ENCODE measurements at places on chromosomes 4 and X.
A peak's percentile ranks its signal among the peaks of the same experiment; 100 is the strongest.

DNA sequence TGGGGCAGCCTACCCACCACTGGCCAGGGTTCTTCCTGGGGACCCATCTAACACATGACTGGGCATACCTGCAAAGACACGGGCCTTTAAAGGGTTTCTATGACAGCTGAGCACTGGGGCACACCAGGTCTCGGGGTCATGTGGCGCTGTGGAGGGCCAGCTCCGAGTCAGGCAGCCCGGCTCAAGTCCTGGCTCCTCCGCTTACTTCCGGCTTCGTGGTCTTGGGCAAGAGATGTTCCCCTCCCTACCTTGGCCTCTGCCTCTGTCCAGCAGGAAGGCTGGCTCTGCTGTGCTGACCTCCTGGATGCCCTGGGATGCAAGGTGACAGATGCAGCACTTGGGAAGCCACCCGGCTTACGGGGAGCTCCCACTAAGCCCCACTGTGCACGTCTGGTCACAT, 37.6 kb downstream of the HTRA3 start:
- DNase-seq = no peak

DNA sequence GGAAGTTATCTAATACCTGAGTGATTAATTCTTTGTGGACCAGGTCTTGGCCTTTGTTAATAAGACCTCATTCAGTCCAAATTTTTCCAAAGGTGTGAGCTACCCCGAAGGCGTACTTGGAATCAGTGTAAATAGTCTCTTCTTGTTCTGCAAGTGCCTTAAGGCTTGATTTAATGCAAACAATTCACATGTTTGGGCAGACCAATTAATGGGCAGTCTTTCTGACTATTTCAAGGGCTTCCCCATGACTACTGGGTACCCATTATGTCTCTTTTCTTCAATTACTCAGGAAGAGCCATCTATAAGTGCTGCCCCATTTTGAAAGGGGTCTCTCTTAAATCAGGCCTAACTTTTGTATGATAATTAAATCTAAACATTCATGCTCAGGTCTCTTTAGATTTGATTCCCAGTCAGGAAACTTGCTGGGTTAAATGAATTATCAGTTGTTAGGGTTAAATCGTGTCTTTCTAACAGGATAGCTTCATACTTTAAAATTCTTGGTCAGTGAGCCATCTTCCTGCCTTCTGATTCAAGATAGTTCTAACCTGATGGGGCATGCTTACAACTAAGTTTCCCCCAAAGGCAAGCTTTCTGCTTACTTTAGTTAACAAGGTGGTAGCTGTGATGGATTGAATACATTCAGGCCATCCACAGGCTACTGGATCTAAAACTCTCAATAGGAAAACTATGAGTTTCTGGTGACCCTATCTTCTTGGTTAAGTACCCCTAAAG, 179.6 kb downstream of the CCNG2 start:
- DNase-seq = no peak

DNA sequence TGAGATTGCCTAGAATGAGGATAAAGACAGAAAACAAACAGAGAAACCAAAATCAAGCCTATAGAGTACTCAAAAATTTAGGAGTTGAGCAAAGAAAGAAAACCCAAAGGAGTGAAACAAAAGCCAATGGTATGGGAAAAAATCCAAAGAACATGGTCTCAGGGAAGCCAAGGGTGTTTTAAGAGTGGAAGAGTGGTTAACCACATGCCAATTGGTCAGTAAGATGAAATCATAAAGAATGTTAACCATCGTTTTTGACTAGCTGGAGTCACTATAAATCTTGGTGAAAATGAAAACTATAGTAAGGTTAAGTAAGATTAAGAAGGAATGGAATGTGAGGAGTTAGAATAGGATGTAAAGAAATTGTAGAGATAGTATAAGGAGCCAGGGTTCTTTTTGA, 64.7 kb upstream of the RPL34 start:
- DNase-seq = no peak

GRCh38 chr4:147724468-147725201, 7.3 kb upstream of the ARHGAP10 start:
- DNase-seq = no peak

DNA sequence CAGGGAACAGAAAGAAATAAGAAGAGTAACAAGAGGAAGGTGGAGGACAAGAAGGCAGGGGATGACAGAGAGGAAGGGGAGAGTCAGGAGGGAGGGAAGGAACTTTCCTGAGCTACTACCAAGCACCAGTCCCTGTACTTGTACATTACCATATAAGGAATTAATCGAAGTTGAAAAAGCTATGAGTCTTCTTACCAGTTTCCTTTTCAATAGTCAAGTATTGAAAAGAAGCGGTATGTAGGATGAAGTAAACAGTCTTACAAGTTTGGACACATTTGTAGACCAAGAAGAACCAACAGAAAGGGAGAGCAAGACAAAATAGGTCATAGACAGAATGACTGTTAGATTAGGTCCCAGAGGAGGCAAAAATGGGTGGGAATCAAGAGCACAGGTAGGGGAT, 629.7 kb upstream of the DIPK2B start:
- no peak for DNase-seq

- DNase-seq = peak; percentile 65
Observed at GRCh38 chr4:9762823-9763475, 18.5 kb upstream of the DRD5 start.

GRCh38 chrX:13433298-13433605, 113.4 kb upstream of the ATXN3L start:
- no peak for DNase-seq

GRCh38 chrX:138794246-138794645, 82.7 kb upstream of the FGF13 start:
- no peak for DNase-seq

- no peak for DNase-seq
Observed at GRCh38 chrX:154719132-154719675, 31.7 kb downstream of the GAB3 start.

DNA sequence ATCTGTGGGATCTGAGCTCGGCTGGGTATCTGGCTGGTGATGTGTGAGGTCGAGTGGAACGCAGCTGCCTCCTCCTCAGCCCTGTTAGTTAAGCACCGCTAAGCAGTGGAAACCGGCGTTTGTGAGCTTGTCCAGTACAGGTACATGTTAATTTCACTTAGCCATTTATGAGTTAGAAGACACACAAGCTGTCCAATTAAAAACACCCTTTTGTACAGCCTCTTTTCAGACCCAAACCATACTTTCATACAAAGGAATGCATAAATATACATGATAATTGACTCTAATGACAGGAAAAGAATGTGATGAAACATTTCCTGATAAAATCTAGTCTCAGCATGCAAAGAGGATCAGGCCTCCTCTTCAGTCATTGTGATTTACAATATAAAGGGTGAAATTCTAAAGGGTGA, 163.6 kb upstream of the FAT1 start:
- no peak for DNase-seq

- no peak for DNase-seq
Observed at GRCh38 chrX:22889819-22890218, 109.9 kb upstream of the DDX53 start.

DNA sequence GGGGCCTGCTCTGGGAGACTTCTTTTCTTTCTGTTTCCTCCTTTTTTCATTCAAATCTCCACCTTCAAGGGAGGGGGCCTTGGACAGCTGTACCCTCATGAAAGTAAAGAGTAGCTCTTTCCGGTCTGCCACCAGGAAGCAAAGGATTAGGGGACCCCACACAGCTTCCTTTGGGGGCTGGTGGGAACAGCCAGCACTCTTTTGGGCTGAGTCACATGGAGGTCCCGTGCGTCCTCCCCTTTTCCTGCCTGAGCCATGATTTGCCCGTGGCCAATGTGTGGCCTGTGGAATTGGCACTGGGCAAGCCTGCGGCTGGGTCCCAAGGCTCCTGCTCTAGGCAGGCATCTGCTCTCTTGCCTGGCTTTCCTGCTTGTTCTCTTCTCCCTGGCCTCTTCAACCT, 65.5 kb downstream of the FHDC1 start:
- no peak for DNase-seq

DNA sequence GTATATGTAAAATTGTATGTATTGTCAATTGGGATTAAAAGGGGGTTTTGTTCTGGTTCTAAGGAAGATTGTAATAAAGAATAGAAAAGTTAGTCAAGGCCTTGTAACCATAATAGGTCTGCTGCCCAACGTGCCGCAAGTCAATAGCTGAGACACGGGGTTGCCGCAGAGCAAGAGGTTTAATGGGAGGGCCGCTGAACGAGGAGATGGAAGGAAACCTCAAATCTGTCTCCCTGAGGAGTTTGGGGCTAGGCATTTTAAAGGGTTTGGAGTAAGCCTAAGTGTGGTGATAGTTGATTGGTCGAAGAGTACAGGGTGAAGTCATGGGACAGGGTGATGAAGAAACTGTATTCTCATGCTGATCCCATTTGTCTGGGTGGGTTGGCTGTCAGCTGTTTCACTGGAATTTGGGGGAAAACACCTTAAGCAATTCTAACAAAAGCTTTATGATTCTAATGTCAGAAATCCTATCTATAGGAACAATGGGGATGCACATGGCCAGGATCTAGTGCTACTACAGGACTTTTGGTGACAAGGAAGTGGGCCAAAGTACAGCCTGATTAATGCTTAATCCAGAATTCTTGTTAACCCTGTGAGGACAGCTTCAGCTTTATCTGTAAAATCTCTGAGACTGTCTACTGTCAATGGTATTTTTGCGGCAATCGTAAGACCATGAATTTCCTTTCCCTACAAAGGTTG, 86.9 kb downstream of the RELL1 start:
- no peak for DNase-seq

GRCh38 chrX:57286507-57287251, at the start of gene FAAH2:
Gene FAAH2, plus strand, starts transcription at chrX:57286706. Its CDS starts 120 bp downstream, at chrX:57286826.
- DNase-seq = peak; percentile 45

GRCh38 chr4:101334963-101335572, 12.3 kb downstream of the PPP3CA start:
- DNase-seq = no peak

- DNase-seq = no peak
Observed at GRCh38 chr4:68344049-68344448, 5.8 kb downstream of the YTHDC1 start.

DNA sequence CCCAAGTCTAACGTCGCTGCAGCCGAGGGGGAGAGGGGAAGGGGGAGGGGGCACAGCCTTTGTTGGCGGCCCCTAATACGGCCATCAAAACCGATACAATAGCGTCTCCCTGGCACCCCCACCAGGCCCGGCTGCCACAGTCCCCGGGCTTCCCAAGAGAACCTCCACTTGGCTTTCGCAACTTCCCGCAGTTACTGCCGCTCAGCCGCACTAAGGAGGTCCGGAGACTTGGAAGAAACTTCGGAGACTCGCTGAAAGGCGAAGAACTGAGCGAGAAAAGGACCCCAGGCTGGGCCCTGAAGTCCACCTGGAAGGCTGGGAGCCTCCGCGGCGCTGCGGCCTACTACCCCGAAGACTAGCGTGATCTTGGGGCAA, 2.8 kb downstream of the NKX6-1 start:
- DNase-seq = peak; percentile 26

DNA sequence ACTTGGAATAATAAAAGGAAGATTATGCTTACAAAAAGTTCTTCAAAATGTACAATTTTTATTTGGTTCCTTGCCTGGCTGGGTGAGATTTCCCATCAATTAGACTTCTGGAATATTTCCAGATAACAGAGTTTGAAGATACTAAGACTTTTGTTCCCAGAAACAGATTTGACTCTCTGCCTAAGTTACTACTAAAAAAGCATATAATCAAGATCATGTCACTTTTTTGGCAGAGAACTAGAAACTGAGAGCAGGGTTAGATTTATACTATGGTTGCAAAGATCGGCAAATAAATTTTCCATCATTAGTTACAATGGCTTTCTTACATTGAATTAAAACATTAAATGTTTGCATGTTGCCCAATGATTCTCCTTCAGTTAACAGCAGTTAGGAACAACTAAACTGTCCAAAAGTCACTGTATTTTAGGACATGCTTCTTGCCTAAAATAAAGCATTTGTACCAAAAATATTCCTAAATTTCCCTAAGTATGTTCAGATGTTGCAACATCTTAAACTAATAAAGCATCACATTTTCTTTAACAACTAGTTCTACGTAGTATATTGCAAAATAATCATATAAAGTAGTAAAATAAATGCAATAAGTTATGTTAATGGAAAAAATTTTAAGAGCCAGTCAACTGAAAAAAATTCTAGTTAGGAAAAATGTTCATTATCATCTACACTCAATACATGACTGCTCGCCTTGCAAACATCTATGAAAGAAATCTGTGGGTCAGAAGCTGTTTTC, 73.0 kb downstream of the SEC24D start:
- DNase-seq = no peak

GRCh38 chrX:65731684-65732289, 64.3 kb downstream of the MSN start:
- DNase-seq = no peak

DNA sequence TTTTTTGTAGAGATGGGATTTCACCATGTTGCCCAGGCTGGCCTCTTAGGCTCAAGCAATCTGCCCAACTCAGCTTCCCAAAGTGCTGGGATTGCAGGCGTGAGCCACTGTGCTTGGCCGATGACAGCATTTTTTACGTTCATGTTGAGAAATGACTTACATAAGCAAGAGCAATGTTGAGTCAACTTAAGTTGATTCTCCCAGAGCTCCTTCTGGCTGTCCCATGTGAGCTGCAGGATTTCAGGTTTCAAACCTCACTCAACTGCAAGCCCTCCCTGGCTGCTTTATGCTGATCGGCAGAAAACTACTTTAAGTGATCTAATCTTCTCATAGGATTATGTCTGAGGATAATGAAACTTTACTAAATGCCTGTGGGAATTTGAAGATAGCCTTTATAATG, 86.8 kb downstream of the GC start:
- DNase-seq = no peak

- DNase-seq = peak; percentile 64
Observed at GRCh38 chr4:182449186-182449929, 206.2 kb downstream of the TENM3 start.

GRCh38 chr4:1210971-1211370, 38.0 kb downstream of the CTBP1 start:
- DNase-seq = no peak

DNA sequence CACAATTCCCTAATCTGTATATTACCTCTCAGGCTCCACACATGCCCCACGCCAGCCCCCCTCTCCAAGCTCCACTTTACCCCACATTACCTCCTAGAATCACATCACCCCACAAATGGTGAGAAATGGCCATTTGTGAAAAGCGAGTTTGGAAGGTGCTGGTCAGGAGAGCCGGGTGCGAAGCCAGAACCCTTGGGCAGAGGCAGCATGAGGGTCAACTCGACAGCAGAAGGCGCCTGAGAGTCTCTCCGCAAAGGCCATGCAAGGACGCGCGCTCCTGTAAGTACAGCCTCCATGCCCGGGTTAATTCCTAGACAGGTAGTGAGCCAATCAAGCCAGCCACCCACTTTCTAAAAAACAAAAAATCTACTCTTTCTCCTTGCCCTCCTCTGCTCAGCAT, 42.4 kb downstream of the RHOXF2 start:
- no peak for DNase-seq

GRCh38 chrX:65837875-65838549, 170.6 kb downstream of the MSN start:
- DNase-seq = no peak

DNA sequence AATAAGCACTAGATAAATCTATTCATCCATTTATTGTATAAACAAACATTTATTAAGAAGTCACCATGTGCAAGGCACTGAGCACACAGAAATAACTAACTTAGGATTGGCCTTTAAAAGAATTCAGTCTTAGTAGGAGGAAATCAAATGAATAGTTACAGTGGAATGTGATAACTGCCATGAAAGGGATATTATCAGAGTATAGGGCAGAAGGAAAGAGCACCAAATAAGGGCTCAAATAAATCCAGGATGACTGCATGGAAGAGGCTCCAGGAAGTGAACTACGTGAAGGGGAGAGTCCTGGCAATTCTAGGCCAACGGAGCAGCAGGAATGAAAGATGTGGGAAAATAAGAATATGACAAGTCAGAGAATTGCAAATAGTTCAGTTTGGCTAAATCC, 406.0 kb downstream of the INPP4B start:
- no peak for DNase-seq
